HS-5 (cell line): ENCODE measurements at places on chromosomes 13 and 19.
A peak's percentile ranks its signal among the peaks of the same experiment; 100 is the strongest.

- no peak for DNase-seq
Observed at GRCh38 chr13:51451134-51451466, 1.7 kb downstream of the INTS6 start.

GRCh38 chr19:8240274-8241229, 31.4 kb downstream of the CERS4 start:
- peak; percentile 45 for DNase-seq

GRCh38 chr13:75308222-75308621, 173.7 kb downstream of the TBC1D4 start:
- no peak for DNase-seq

DNA sequence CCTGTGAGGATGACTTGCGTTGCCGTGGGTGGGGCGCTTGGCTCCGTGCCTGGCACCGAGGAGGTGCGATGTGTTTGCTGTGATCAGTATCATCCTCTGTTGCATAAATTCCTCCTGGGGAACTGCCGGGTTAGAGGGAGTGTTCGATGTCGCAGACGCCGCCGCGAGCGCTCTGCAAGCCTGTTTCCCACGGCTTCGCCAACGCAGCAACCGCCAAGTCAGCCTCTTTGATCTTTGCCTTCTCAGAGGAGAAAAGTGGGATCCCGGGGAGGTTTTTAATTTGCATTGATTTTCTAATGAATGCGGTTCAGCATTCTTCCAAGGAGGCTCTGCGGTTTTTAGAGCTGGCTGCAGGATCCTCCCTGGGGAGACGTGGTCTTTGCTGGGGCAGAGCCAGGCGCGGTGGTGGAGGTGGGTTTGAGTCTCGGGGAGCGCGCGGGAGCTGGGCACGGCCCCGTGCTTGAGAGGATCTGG, 7.6 kb downstream of the GPR32 start:
- no peak for DNase-seq

DNA sequence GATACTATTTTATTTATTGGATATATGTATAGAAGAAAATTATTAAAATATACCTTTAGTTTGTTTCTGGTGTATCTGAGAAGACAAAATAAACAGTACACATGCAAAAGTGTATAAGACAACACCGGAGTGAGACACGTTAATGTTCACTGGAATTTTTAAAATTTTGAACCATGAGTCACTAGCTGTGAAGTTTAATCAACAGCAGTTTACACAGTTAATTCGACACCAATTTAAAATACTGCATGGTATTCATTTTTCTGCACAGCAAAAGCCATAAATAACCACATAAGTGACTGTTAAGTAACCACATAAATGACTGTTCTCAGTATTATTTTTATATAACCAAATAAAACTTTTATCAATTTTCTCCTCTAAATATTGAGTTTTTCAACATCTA, 418.7 kb upstream of the NBEA start:
- DNase-seq = no peak
